ENCODE measurements at places on chromosomes 4 and X.

DNA sequence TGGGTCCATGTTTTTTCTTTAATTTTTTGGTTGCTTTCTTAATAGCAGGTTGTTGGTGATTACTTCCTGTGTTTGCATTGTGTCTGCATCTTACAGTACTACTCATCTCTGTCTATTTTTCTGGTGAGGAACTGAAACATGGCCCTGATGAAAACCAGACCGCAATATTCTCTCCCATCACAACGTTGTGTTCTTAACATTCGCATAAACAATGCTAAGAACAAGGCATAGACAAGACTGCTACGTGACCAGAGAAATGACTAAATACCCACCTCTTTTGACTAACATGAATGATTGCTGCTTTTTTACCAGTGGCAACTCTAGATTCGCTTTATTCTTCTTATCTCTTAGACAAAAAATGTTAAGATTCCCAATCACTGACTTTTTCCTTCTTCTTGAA lies 179.1 kb downstream of the GC start:
- no peak for DNase-seq

GRCh38 chrX:42755815-42756214 lies 22.1 kb downstream of the PPP1R2C start:
- no peak for DNase-seq

- no peak for DNase-seq
These were observed 238.6 kb downstream of the DCTD start for GRCh38 chr4:182678590-182678989.

- no peak for DNase-seq
These were observed 280.3 kb downstream of the INPP4B start for GRCh38 chr4:142565771-142566170.

- DNase-seq = no peak
These were observed 196.4 kb downstream of the QDPR start for GRCh38 chr4:17315459-17315858.

DNA sequence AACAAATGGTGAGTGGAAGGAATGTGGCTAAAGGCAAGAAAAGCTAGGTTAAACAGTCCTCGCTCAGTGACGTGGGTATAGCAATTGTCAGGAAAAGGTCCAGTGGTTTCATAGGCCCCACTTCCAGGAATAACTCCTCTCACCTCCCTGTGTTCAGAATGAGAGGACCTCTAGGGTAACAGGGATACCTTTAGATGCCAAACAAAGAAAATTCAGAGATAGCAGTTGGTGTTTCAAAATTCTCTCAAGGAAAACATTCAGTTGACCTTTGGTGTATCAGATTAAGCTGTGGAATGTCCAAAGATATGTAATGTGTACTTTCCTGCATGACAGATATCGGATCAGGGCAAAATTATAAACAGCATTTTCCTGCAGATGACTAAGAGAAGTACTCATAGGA lies 155.9 kb downstream of the ARHGAP6 start:
- DNase-seq = no peak

DNA sequence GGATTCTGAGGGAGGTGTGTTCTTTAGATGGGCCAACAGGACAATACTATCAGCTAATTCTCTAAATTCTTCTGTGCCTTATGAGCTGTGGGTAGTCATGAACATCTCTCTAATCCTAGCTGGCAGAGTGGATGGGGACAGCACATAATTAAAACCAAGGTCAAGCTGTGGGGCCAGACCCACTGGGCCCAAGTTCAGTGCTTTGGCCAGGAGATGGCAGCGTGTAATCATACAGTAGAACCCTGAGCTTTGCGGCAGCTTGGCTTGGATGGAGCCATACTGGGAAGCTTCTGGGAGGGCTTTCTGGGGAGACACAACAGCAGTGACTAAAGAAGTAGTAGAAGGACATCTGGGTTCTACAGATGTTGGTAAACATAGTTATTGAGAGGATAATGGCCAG lies 140.3 kb upstream of the CXCL13 start:
- DNase-seq = no peak

DNA sequence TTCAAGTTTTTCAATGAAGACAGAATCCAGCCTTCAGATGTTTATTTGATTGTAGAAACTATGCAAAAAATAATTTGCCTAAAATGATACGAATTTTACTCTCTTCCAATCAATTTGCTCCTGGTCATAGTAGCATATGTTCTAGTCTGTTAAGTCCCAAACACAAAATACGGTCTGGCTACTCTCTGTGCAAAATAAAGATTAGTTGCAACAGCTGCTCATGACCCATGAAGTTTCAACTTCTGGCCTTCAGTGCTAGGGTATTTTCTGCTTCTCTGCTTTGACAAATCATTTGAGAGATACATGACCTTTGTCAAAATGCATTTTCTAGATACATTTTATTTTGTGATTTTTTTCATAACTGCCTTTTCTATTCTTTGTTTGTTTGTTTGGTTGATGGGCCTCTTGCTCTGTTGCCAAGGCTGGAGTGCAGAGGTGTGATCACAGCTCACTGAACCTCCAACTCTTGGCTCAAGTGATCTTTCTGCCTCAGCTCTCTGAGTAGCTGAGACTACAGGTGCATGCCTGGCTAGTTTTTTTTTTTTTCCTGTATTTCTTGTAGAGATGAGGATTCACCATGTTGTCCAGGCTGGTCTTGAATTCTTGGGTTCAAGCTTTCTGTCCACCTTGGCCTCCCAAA lies 55.2 kb downstream of the TACR3 start:
- no peak for DNase-seq
